ENCODE measurements at places on chromosomes 4 and X.

DNA sequence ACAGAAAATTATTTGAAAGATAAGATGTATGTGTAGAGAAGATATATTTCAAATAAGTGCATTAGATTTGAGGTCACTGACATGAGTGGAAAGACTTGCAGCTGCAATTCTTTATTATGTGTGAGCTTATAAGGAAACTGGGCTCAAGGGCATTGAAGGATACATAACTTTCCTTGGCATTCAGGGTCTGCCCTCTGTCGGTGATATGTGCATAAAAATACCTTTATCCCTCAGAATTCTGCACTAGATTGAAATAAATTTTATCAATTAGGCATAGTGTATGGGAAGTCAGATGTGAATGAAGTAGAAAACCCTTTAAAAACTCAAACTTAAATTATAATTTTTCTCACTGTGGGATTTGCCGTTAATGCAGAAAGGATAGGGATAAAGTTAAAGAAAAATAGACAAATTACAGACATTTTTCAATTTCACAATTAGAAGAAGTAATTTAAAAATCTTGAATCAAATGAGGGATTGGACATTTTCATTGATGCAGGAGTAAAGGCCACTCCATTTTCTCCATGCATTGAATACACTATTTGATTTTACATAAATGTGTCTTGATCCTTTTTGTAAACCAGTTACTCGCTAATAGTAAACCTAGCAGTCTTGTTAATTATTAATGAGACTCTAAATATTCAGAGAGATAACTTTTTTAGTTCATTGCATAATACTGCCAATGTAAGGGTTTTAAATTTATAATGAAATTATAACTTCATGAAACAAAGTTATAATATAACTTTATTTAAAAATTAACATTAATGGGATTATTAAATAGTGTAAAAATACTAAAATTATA, 21.0 kb upstream of the ETNPPL start:
- DNase-seq = no peak

DNA sequence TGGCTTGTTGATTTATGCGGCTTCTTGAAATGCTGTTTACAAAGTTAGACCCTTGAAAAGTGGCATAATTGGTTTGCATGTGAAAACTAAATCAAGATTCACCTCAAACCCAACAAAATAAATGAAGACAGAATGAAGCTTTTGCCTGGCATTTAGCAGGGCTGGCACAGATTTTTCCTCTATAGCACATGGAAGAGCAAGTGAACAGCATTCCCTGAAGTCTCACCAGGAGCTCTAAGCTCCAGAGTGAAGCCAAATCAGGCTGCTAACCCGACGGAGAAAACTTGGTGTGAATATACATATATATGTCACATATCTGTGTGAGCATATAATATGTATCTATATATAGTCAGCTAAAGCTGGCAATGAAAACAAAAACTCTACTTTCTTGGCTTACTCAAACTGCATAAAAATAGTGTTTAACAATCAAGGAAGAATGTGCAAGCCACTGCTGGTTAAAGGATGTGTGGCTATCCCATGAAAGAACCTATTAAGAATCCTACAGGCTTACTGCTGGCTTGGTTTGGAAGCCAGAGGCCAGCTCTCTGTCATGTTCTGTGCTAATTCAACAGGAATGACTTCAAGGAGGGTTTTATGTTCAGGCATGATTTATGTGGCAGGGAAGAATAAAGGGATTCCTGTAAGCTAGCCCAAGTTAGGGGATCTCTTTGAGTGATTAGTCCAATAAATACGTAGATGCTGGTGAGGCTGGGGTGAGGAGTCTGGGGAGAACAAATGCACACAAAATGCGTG, 69.9 kb downstream of the MFAP3L start:
- no peak for DNase-seq

DNA sequence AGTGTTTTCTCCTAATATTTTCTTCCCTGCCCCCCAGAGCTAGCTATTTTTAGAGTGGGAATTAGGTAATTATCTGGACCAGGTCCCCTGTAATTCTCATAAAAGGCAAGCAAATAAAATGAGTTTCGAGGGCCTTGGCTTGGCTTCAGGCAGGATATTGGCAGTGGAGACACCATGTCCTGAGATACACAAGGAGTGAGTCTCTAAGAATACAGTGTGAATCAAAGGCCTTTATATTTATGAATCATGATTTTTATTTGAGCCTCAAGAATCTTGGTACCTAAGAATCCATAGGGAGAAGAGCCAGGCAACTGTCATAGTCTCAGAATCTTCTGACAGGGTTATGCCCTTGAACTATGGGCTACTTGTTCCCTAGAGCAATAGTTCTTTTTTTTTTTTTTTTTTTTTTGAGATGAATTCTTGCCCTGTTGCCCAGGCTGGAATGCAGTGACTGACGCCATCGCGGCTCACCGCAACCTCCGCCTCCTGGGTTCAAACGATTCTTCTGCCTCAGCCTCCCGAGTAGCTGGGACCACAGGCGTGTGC, 205.4 kb downstream of the LDB2 start:
- DNase-seq = no peak

DNA sequence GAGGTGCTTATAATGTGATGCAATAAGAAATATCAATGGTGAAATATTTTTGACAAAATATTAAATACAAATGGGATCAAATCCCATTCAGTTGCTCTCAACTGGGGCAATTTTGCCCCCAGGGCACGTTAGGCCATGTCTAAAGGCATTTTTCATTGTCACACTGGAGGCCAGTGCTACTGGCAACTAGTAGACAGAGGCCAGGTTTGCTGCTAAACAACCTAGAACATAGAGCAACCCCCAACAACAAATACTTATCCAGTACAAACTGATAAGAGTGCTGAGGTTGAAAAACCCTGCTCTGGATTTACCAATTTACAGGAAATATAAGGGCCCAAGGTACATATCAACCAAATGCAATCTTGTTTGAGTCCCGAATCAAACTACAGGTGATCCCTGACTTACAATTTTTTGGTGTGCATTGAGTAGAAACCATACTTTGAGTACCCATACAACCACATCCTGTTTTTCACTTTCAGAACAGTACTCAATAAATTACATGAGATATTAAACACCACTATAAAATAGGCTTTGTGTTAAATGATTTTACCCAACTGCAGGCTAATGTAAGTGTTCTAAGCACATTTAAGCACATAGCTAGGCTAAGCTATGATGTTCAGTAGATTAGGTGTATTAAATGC, 237.5 kb downstream of the HNRNPD start:
- DNase-seq = no peak

DNA sequence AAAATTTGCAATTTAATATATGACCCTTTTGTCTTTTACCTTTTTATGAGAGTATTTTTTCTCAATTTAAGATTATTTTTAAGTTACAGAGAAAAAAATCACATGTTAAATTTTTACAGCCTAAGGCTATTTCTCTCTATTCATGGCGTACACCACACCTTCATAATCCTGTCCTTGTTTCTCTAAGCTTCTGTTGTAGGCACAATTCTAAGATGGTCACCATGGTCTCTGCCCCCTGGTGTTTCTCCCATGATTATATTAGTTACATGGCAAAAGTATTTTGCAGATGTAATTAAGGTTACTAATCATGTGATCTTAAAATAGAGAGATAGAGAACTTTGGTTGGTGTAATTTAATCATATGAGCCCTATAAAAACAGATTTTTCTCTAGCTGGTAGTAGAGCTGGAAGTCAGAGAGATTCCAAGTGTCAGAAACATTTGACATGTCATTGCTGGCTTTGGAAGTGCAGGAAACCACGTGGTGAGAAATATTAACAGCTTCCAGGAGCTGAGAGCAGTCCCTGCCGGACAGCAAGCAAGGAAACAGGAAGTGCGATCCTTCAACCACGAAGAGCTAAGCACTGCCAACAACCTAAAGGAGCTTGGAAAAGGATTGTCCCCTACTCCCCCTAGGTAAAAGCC, 89.8 kb downstream of the EIF4E start:
- no peak for DNase-seq

GRCh38 chr4:183211533-183211932, 108.5 kb downstream of the CLDN22 start:
- DNase-seq = no peak

- no peak for DNase-seq
Observed at GRCh38 chr4:148376151-148376550, 66.1 kb downstream of the NR3C2 start.

GRCh38 chrX:71366674-71367256, 608 bp downstream of the TAF1 start:
- DNase-seq = no peak

DNA sequence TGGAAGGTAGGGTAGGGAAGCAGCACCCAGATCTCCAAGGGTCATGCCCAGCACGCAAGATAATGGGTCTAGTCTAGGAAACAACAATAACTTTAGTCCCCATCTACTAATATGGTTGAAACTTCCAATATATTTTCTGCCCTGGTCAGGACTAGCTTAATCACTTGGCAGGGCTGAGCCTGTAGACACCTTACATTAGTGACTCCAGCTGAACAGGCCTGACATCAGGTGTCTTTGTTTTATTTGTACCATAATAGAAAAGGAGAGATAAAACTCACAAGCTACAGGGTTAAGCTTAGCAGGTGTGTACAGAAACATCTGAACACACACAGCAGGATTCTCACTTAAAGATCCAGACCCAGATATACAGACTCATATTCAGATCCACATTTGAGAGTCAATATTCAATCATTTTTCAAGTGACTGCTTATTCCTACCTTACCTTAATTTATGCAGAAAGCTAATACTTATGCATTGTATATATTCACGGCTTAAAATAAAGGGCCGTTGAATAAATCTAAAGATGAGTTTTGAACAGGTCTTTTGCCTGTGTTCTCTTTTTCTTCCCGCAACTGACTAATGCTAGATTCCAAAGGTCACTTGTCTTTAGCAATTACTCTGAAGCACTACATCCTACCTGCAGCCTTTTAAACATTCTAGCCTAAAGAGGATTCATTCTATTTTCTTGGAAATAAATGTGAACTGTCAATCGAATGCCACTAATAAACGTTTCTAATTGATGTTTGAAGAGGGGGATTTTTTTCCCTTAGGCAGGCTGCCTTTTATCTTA, 745.3 kb downstream of the RPA4 start:
- DNase-seq = no peak

DNA sequence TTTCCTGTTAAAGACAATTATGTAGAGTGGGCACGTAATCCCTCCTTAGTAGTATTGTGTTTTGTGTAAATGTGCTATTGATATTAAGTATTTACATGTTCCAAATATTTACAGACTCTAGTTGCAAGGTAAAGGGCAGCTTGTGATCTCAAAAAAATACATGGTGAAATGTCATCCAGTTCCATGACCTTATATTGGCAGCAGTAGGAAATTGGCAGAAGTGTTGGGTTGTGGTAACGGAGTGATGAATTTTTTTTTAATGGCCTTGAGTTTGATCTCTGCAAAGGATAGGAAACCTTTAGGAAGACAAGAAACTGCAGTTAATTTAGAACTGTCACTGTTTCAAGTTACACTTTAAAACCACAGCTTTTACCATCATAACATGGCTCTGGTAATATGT, 74.3 kb downstream of the NPNT start:
- DNase-seq = no peak

DNA sequence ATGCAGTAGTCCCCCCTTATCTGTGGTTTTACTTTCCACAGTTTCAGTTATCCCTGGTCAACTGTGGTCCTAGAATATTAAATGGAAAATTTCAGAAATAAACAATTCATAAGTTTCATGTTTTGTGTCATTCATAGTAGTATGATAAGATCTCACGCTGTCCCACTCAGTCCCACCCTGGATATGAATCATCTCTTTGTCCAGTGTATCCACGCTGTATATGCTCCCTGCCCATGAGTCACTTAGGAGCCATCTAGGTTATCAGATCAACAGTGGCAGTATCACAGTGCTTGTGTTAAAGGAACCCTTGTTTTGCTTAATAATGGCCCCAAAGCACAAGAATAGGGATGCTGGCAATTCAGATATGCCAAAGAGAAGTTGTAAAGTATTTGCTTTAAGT, 16.2 kb upstream of the SYTL4 start:
- no peak for DNase-seq

DNA sequence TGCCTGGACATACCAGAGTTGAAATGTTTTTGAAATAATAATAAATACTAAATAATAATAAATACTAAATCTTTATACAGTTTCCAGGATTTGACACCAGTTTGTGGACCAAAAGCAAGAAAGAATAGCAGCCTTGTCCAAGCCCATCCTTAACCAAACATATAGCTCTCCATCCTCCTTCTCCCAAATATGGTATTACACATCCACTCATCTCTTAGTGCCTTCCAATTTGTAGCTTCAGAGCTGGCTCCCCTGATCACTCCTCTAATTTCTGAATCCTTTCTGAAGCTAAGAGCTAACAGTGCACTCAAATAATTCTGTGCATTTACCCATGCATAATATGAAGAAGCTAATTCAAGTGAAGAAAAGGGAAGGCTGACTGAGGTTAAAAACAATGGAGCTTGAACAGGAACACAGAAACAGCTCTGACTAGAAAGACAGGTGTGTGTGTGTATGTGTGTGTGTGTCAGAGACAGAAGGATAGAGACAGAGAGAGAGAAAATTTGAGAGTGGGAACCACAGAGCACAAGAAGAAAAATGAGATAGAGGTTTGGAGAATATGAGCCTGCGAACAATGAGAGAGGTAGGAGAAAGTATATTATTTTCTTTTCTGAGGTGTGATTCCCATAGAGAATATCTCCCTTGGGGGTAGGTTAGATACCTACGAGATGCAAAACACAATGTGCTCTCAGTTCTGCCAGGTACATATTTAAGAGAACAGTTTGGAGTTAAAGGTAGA, 123.5 kb downstream of the CAMK2D start:
- DNase-seq = no peak

GRCh38 chrX:24030597-24030996, 3.6 kb upstream of the KLHL15 start:
- no peak for DNase-seq

DNA sequence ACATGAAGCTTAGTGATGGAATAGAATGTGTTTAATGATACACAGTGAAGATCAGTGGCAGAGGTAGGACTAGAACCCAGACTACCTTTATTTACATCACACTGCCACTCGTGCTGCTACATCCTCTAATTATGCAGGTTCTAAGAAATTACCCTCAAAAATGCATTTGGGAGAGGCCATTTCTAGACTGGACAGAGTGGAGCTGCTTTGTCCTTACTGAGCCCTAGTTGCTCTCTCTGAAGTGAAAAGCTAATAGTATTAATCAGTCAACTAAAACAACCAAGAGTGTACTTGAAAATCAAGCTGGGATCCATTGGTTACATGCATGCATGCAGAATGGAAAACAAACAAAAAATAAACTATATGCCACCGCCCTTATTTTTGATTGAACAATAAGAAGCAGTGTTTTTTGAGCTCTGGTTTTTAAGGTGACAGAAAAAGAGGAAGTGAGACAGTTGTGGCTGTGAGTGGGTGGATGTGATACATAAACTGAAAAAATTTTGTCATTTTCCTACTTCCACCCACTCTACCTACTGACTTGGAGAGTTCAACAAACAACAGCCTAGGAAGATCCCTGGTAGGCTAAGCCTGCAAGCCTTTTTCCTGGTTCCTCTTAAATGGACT, 6.8 kb upstream of the VSIG4 start:
- no peak for DNase-seq

DNA sequence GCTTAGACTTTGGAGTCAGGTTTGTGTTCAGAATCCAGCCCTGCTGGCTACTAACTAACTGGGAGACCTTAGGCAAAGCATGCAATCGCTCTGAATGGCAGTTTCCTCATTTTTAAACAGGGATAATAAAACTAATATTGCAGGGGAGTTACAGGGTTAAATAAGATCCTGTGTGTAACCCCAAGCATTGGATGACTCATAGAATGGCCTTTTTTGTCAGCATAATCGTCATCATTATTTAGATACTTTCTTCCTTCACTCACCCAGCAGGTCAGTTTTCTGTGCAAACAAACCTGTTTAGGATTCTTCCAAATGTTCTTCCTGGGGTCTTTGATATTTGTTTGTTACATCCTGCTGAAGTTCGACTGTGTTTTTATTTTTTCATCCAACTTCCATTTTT, 208.2 kb downstream of the EVC2 start:
- DNase-seq = no peak

GRCh38 chr4:75686346-75686745, 13.1 kb upstream of the G3BP2 start:
- no peak for DNase-seq

Measured in BJ (cell line).